T follicular helper cell (primary cell): ENCODE measurements at places on chromosomes 11 and 22.

DNA sequence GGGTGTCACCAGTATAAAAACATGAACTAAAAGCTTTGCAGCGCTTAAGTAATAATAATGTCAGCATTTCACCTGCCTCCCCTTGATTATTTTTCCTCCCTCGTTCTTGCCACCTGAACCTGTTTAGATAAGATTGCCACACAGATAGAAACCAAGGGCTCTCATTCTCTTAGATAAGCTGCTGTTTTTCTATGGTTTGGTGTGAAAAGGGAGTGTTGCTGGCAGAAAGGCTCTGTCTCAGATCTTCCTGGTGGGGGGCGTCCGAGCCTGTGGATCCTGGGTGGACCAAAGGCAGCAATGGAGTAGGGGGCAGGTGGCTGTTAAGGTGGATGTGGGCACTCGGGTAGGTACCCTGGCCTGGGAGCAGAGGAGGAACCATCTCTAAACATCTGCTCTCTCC, 147.5 kb downstream of the ST3GAL4 start:
- no peak for DNase-seq

GRCh38 chr11:2122907-2123627, 16.1 kb downstream of the IGF2 start:
- no peak for DNase-seq

- DNase-seq = no peak
Measured at GRCh38 chr11:1870721-1871466, 18.0 kb downstream of the LSP1 start.

- DNase-seq = no peak
Measured at GRCh38 chr22:32396746-32397145, 15.3 kb downstream of the RTCB start.

GRCh38 chr11:19242179-19242932, 1.6 kb upstream of the E2F8 start:
- no peak for DNase-seq

- no peak for DNase-seq
Measured at GRCh38 chr11:113928311-113928710, 23.7 kb downstream of the HTR3B start.

GRCh38 chr22:49747716-49748115, 80.0 kb downstream of the BRD1 start:
- no peak for DNase-seq

DNA sequence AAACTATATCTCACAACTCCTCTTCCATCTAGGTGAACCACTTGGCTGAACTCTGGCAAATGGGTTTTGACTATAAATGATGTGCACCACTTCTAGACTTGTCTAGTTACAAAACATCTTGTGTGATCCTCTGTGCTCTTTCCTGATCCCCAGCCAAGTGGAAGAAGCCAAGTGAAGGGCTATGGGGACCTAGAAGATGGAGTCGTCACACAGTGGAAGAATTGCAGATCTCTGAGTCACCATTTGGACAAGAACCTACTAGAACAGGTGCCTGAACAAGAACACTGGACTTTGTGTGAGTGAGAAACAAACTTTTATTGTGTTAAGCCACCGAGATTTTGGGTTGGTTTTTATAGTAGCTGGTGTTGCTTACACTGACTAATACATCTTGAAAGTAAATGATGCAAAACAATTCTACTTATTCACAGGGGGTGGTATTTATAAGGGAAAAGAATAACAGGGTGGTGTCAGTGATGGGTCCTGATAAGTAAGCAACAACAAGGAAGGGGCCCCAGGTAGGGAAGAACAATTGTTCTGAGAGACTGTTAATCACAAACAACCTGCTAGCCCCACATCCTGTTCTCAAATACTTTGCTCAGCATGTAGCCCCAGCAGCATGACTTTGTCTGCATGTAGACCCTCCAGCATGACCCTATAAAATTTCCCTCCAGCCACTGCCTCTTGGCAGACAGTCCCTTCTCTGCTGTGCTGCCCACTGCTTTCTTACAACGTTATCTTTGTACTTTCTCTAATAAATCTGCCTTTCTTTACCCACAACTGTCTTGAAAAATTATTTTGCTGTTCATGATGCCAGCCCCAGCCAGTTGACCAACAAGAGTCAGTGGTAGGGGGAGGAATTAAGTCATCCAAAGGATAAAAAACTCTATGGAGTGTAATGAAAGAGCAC, 280.7 kb upstream of the PLET1 start:
- no peak for DNase-seq

- no peak for DNase-seq
Measured at GRCh38 chr11:102384419-102385079, 37.5 kb downstream of the BIRC2 start.

DNA sequence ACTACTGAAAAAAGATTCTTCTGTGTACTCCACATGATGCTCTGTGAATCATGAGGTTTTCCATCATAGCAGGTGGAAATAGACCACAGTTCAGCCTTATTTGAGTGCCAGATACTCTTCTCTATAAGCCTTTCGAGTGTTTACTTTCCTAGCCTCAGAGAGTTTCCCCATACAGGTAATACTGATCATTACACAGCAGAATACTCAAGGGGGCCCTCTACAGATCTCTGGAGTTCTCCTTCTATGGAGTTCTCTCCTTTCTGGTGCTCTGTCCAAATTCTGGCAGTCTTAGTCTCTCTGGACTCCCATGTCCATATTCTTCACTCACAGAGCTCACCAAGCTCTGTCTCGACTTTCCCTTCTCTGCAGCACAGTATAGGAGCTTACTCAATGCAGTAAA, 175.7 kb upstream of the CARD18 start:
- no peak for DNase-seq

DNA sequence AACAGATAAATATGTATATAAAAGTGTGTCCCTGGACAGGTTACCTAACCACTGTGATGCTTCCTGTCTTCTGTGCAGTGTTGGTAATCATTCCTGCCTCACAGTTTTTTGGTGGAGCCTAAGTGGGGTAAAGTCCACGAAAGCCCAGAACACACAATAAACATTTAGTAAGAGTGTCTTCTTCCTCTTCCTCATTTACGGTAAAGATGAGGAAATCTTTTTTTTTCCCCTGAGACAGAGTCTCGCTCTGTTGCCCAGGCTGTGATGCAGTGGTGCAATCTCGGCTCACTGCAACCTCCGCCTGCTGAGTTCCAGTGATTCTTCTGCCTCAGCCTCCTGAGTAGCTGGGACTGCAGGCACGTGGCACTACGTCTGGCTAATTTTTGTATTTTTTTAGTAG, 117.1 kb downstream of the LDLRAD3 start:
- DNase-seq = no peak

- DNase-seq = no peak
Measured at GRCh38 chr11:636511-637332, at the start of gene DRD4. Gene DRD4 (plus strand): TSS chr11:637269. CDS start chr11:637305, 36 bp downstream.

DNA sequence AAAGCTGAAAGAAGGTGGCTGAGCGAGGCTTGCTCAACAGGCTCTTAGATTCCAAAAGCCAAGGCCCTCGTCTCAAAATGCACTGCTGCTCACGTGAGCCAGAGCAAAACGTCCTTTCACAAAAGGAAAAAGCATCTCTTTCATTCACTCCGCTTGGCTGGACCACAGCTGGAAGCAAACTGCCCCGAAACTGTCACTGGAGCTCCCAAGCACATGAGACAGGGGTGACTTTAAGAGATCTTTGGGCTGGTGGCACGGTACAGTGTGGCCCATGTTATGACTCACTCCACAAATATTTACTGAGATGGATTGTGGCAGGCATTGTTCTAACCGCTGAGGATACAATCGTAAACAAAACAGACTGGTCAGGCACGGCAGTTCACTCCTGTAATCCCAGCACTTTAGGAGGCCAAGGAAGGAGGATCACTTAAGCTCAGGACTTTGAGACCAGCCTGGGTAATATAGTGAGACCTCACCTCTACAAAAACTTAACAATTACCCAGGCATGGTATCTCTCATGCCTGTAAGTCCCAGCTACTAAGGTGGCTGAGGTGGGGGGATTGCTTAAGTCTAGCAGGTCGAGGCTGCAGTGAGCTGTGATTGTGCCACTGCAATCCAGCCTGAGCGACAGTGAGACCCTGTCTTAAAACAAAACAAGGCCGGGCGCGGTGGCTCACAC, 3.6 kb downstream of the PLA2G6 start:
- no peak for DNase-seq

GRCh38 chr22:19710769-19711106, 3.6 kb upstream of the SEPTIN5 start:
- DNase-seq = no peak

GRCh38 chr11:2194877-2195755, 23.5 kb upstream of the TH start:
- no peak for DNase-seq

GRCh38 chr22:44389181-44389580, 76.4 kb upstream of the SHISAL1 start:
- no peak for DNase-seq
